Pulmonary artery endothelial cell (primary cell): ENCODE measurements at places on chromosomes 6 and 20. TPM values are rescaled to one million over a fixed set of nuclear protein-coding genes. Genes with fewer than 3 reads are reported as not detected.

The C6orf120 gene
- total RNA-seq, result 24.3 and 26.6 TPM in 2 replicates

DNA sequence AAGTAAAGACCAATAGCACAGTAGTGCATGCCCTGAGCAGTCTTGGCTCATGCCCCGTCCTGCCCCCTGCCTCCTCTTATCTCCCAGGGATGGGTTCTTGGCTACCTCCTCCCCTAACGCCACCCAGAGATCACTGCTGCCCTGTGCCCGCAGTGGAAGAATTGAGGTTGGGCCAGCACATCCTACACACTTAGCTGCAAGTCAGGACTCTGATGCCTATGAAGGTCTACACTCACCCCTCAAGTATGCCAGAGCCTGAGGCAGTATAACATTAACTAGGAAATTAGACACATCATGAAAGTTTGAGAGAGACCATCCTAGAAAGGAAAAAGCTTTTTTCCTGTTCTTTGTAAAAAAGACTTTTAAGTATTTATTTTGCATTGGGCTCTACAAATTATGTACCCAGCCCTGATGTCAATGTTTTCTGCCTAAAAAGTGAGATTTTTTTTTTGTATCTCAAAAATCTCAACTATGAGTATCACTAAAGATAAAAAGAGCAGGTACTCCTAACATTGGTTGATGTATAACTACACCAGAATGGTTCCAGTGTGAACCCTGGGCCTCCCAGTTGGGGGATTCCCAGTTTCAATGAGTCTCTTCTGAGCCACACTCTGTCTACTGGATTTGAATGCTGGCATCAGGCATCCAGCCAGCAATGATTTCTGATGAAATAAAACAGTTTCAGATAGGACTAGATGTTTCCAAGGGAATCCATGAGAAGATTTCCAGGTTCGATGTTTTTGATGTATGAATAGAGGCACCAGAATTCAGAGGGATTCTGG, 115.4 kb downstream of the ISM1 start:
- DNase-seq, result no peak

The FAM110A gene
- 2.8 and 3.3 TPM in 2 replicates for total RNA-seq

DNA sequence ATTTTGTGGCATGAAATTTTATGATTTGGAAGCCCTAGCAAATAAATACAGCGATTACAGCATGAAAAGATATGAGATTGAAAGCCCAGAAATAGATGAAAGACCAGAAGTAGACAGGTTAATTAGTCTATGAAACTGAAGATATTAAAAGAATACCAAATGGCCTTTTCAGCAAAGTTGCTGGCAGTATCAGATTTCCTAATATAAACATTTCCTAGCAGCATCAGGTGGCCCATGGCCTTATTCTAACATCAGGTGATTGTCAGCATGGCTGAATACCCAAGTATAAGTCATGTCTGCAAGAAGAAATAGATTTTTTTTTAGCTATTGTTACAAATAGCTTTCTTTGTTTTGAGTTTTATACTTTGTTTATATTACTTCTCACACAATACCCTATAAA, 93.2 kb downstream of the CLVS2 start:
- no peak for DNase-seq

DNA sequence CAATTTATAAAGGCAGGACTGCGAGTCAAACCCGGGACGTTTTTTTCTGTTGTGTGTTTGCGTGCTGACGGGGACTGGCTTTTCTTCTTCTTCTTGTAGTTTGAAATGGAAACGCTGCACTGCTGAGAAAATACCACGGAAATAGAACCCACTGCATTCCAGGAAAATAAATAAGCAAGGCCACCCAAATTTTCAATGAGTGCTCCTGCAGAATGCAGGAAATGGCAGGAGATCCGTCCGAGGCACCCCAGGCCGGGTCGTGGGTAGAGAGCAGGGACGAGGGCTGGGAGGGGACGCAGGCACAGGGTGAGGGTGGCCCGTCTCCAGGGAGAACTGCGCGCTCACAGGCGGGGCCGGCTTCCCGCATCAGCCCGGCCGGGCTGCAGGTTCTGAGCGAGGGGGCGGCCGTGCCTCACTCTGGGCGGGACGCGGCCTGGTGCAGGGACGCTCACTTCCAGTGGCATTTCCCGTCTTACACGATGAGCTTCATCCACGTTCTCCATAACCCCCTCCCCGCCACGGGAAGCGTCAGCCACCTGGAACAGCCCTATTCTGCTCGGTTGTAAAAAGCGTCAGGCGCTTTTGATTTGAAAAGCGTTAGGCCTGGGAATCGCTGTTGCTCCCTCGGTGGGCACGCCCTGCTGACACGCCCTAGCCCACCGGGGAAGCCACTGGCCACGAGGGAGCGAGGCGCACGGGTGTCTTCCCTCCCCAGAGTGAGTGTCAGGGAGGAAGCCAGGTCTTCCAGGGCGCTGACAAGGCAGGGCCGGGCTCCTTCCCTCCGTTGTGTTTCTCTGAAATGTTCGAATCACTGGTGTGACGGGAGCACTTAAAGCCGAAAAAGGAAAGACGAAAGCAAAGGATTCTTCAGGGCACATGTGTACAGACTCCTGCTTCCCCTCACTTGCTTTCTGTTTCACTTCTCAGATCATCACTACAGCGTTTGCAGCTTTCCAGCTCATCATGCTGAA, 17.9 kb upstream of the EXOC2 start:
- DNase-seq, result no peak

The KIF6 gene
- total RNA-seq, result not detected in 2 replicates

- DNase-seq, result no peak
These were observed 12.0 kb upstream of the MAPRE1 start for GRCh38 chr20:32807706-32808105.

The NFATC2 gene
- total RNA-seq, result 1.6 and 1.7 TPM in 2 replicates

DNA sequence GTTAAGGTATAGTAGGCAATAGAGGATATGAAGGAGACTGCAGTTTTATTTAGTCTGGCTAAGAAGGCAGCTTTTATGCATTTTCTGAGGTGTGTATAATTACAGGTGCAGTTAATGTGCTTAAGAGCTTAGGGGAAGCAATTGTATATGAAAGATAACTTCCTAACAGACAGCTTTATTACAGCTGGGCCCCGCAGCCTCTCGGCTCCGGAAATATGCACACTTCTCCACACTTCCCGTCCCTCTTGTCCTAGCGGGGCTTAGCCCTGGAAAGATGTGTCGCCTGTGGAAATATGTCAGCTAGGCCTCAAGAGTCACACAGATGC, 178.4 kb upstream of the ARID1B start:
- no peak for DNase-seq

The SH3BGRL2 gene
- total RNA-seq, result 24.4 and 26.3 TPM in 2 replicates

DNA sequence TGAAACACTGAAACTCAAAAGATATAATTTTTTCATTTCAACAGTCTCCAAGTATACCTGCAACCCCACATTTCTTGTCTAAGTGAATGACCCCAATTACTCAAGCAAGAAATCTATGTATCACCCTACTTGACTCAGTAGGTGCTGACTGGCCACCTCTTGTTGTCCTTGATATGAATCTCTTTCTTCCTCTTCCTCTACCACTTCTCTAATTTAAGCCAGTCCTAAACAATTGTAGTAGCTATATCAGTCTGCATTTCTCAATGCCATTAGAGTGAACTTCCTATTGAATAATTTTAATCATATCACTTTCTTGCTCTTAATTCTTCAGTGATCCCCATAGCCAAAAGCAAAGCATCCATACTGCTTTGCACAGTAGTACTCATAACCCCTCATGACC, 93.2 kb downstream of the NKAIN2 start:
- DNase-seq, result no peak

GRCh38 chr20:16004108-16004854, 569.0 kb downstream of the KIF16B start:
- DNase-seq, result no peak

DNA sequence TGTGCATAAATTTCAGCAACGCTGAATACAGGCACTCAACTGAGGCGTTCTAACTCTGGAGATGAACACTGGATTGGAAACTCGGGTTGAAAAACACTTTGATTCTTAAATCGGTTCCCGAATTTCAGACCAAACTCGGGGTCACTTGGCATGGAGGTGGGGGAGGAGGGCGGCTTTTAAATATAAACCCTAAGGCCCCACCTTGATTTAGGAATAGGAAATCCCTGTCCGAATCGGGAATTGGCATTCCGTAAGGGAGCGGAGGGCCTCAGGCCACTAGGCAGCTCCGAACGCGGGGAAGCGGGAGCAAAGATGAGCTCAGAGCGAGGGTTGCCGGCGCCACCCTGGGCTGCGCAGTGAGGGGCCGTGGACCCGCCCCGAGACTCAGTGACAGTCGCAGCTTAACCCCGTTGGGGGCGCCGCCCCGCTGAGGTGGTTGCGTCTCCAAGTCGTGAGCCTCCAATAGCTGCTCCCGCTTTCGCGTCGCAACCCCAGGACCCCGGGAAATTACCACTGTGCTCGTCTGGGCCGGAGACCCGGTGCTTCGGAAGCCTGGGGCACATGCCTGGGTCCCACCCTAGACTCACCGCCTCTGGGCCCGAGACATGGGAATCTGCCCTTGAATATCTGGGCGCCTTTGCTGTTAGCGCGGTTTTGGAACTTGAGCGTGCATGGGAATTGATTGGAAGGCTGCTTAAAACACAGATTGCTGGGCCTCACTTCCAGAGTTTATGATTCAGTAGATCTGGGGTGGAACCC, 4.6 kb upstream of the SIM1 start:
- no peak for DNase-seq

- no peak for DNase-seq
These were observed 15.7 kb downstream of the NKX2-2 start for GRCh38 chr20:21498195-21498594.

The ARMH2 gene
- not detected in 2 replicates for total RNA-seq

The TMEM74B gene
- total RNA-seq, result 0.07 TPM in 1 of 2 replicates, not detected in the other

The GOPC gene
- total RNA-seq, result 27.6 and 34.6 TPM in 2 replicates

The MATN4 gene
- total RNA-seq, result not detected in 2 replicates

The LY6G6F gene
- not detected in 2 replicates for total RNA-seq

DNA sequence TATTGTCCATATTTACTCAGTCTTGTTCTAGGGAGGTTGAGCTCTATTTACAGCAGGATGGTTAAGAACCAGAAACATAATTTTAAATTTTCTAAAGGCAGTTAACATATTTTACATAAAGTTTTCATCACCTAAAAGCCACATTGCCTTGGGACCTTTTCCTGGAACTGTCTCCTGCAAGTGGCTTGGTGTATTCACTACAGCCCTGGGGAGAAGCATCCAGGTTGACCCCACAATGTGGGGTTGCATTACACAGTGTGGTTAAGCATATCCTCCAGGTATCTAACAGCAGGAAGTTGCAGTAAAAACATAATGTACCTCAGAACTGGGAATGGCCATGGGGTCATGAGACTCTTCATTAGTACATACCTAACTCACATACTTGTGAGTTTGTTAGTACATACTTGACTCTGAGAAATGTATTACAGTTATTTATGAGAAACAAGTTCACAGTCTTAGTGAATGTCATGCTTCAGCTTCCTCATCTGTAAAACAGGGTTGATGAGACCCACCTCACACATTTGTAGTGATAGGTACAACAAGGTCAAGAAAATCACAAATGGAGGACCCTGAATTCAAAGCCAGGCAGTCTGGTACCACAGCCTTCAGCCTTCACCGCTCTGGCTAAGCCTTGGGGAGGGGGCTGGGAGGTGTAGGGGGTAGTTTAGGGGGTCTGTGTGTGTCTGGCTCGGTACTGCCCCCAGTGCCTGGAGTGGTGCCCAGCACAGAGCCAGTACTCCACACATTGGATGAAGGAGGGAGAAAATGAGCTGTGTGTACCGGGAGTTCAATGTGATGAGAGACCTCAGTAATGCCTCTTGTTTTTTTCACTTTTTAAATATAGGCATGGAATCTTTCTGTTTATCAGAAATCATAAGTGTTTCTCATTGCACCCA, 52.9 kb downstream of the KAT14 start:
- DNase-seq, result no peak

- DNase-seq, result no peak
These were observed 24.5 kb downstream of the TTBK1 start for GRCh38 chr6:43267619-43268354.

- no peak for DNase-seq
These were observed 16.0 kb downstream of the AKAP12 start for GRCh38 chr6:151255811-151256210.

- no peak for DNase-seq
These were observed 78.1 kb downstream of the MAP3K7 start for GRCh38 chr6:90508753-90509152.

GRCh38 chr6:33694401-33694931, 17.0 kb downstream of the UQCC2 start:
- peak; percentile 39 for DNase-seq

The HFE gene
- 3.3 and 9.6 TPM in 2 replicates for total RNA-seq

- DNase-seq, result no peak
These were observed 8.6 kb downstream of the CDC40 start for GRCh38 chr6:110188791-110189190.

The SIRPA gene
- total RNA-seq, result 14.5 and 25.3 TPM in 2 replicates

- no peak for DNase-seq
These were observed 9.4 kb upstream of the PERP start for GRCh38 chr6:138116661-138116999.

The SEMG1 gene
- total RNA-seq, result not detected in 2 replicates

- DNase-seq, result no peak
These were observed 199.2 kb downstream of the ZFAND3 start for GRCh38 chr6:38018755-38019165.

- no peak for DNase-seq
These were observed 147.7 kb downstream of the BTBD9 start for GRCh38 chr6:38492031-38492430.

GRCh38 chr20:39067526-39068216, 105.5 kb downstream of the DHX35 start:
- no peak for DNase-seq

- DNase-seq, result no peak
These were observed 227.0 kb downstream of the BMP2 start for GRCh38 chr20:6994452-6994851.

DNA sequence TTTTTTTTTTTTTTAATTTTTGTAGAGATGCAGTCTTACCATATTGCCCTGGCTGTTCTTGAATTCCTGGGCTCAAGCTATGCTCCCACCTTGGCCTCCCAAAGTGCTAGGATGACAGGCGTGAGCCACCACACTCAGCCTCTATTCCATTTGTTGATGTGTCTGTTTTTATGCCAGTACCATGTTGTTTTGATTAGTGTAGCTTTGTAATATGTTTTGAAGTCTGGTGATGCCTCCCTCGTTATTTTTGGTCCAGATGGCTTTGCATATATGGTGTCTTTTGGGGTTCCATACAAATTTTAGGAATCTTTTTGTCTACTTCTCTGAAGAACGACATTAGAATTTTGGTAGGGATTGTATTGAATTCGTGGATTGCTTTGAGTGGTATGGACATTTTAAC, 193.2 kb downstream of the ADGB start:
- DNase-seq, result no peak

DNA sequence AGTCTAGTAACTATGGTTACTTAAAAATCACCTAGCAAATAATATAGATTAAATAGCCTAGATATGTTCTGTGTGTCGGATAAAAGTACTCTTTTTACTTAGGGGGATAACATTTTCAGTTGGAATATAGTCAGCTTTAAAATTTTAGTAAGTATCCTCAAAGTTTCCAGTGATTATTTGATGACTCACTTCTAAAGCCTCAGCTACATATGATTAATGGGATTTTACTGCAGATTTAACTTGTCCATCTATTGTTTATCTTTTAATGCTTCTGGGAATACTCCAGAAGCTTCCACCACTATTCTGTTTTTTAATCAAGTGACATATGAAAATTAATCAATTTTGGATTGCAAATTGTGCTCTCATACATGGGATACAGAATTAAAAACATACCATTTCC, 8.7 kb upstream of the TENT5A start:
- DNase-seq, result no peak
